ENCODE measurements at places on chromosomes 13 and 19. TPM values are rescaled to one million over a fixed set of nuclear protein-coding genes. Genes with fewer than 3 reads are reported as not detected.

B3GNT8 gene
- 1.1 TPM for total RNA-seq

LIM2 gene
- total RNA-seq = not detected

GPR108 gene
- total RNA-seq = 59.5 TPM

CELF5 gene
- total RNA-seq = not detected

MBD3L3 gene
- total RNA-seq = not detected

WDR88 gene
- total RNA-seq = not detected

PNMA8C gene
- total RNA-seq = not detected

KLHL1 gene
- not detected for total RNA-seq

CACNG6 gene
- 0.25 TPM for total RNA-seq

SLC10A2 gene
- total RNA-seq = not detected

MUC16 gene
- not detected for total RNA-seq

ZNF85 gene
- 5.8 TPM for total RNA-seq

GRIN3B gene
- 0.97 TPM for total RNA-seq

CEACAM20 gene
- total RNA-seq = not detected

MEIS3 gene
- total RNA-seq = 0.13 TPM

OR7D4 gene
- not detected for total RNA-seq

LACC1 gene
- total RNA-seq = 11.1 TPM

ATXN8OS gene
- total RNA-seq = not detected

FAM216B gene
- not detected for total RNA-seq

GNA15 gene
- total RNA-seq = under 0.01 TPM

MKNK2 gene
- 114 TPM for total RNA-seq

KANK2 gene
- 125 TPM for total RNA-seq

TMEM190 gene
- total RNA-seq = not detected

APOC4 gene
- not detected for total RNA-seq

URI1 gene
- total RNA-seq = 46.4 TPM

PEAK3 gene
- not detected for total RNA-seq

DAND5 gene
- 0.06 TPM for total RNA-seq

Measured in bladder microvascular endothelial cell (primary cell).